Natural killer cell (primary cell): ENCODE measurements at places on chromosomes 16 and 17. TPM values are rescaled to one million over a fixed set of nuclear protein-coding genes. Genes with fewer than 3 reads are reported as not detected.

GRCh38 chr17:38864636-38865398, 5.0 kb upstream of the LASP1 start:
- DNase-seq: no peak

DNA sequence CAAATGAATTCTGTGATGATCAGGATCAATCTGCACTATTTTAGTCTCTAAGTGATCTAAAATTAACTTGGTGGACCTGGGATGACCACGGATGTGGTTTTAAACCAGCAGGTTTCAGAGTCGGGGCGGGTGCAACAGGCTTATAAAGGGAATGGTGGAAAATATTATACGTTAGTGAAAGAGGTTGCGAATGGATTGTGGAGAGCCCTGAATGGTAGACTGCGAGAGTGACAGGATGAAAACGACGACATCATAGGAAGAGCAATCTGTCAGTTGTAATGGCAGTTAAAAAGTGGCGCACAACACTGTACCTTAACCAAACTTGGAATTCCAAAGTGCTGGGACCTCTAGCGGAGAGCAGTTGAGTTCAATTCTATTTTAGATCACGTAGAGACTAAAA, 1.2 kb upstream of the CYB5B start:
- no peak for DNase-seq

GRCh38 chr16:55900616-55901393, 25.6 kb upstream of the CES5A start:
- no peak for DNase-seq

GRCh38 chr17:73614256-73614655, 30.0 kb downstream of the SDK2 start:
- DNase-seq: no peak

- no peak for DNase-seq
Observed at GRCh38 chr16:58044266-58045019, 18.9 kb downstream of the MMP15 start.

DNA sequence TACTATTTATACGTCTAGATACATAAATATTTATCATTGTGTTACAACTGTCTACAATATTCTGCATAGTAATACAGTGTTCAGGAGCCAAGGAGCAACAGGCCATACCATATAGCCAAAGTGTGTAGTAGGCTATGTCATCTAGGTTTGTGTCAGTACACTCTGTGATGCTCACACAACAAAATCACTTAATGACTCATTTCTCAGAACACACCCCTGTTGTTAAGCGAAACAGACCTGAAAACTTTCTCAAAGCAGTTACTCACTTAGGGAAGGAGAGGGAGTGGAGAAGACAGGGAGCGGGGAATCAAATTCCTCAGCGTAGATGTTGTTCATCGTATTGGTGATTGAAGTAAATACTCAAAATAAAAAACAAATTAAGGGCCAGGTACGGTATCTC, 269.5 kb downstream of the STX8 start:
- no peak for DNase-seq

DNA sequence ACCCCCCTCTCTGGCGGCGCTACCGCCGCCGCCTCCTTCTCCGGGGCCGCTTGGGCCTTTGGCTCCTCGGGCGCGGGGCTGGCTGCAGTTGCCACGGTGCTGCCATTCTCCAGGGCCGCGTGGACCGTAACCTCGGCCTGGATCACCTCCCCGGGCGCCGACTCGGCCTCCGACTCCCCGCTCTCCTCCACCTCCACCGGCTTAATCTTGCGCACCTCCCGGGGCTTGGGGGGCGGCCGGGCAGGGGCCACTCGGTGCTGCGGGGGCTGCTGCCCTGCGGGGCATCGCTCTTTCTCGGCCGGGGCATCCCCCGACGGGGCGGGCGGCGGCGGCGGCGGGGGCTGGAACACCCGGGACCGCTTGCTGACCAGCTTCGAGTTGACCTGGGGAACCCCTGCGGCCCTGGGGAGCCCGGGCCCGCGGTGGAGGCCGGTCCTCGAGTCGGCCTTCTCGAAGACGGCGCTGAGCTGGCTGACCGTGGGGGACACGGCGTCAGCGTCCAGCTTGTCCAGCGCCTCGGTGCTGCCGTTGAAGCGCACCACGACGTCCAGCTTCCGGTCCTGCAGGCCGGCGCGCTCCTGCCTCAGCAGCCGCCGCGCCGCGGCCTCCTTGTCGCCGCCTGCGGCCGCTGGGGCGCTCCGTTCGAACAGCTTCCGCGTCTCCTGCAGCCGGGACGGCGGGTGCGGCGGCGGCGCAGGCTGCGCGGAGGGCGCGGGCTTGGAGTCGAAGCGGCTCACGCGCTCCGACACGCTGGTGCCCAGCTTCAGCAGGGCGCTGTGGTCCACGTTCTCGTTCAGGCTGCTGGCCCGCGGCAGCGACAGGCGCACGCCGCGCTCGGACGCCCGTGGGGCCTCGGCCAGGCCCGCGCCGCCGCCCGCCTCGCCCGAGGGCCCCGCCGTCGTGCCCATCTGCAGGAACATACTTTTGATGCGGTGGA, 792 bp downstream of the PPP1R9B start:
- peak; percentile 58 for DNase-seq

DNA sequence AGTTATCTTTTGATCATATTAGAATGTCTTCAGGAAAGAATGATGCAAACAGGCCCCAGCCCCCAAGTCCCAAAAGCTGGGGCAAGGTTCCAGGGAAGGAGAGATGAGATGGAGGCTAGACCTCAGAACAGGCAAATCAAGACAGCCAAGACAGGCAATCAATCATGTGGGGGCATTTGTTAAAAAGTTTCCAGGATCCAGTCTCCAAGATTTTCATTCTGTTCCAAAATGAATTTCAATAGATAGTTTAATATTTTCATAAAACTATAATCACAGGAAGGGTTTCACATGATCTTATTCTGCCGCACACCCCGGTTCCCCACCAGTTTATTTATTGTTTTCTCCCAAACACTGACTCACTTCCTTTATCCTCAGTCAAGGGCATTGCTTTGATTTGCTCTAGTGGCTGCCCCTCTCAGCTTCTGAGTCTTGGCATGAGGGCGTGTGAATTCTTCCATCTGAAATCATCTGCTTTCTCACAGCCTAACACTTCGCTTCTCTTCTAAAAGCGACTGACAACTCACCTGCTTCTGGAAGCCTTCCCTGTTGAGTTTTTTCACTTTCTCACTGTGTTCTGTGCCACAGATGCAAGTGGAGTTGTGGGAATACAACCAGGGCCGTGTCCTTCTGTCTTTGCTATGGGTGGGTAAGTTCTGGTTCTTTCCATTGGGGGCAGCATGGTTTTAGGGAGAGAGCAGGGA, 12.2 kb upstream of the TERF2 start:
- DNase-seq: no peak

- no peak for DNase-seq
Observed at GRCh38 chr17:16106161-16106891, 106.7 kb downstream of the TTC19 start.

GRCh38 chr17:61517843-61518606, 65.8 kb downstream of the TBX4 start:
- DNase-seq: no peak

DNA sequence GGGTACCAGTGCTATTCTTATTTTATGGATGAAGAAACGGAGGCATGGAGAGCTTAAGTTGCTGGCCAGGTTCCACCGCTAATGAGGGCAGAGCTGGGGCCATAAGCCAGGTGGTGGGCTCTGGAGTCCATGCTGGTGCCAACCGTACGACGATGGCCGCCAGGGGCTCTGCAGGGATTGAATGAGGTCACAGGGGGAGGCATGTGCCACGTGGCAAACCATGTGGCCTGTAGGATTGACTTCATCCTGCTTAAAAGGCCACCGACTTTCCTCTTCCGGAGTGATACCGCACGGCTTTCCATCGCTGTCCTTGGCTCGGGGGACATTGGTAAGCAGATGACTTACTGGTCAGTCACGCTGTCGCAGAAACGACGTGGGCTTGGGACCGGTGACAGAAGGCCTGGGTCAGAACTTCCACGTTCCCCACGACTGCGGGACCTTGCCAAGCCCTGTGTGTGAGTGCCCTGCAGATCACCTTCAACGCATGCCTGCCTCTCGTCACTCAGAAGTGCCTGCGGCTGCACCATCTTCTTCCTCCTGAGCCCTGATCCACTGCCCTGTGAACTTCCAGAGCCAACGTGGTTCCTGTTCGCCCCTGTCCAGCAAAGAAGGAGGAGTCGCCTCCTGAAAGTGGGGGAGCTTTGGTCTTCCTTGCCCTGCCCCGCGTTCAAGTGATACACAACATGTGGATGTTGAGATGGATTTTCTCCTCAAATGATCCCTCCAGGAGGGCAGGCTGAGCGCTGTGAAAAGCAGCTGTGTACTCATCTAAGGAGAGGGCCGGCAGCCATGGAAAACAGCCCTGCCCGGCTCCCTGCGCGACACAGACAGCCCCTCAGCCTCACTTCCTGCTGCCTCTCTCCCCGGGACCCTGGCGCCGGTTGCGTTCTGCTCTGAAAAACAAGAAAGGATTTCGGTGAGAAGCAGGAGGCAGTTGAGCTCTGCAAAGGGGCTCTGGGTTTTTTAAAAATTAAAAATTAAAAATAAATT, 176.7 kb downstream of the C16orf95 start:
- no peak for DNase-seq

GRCh38 chr16:2229091-2229490, 5.7 kb downstream of the E4F1 start:
- DNase-seq: no peak

DNA sequence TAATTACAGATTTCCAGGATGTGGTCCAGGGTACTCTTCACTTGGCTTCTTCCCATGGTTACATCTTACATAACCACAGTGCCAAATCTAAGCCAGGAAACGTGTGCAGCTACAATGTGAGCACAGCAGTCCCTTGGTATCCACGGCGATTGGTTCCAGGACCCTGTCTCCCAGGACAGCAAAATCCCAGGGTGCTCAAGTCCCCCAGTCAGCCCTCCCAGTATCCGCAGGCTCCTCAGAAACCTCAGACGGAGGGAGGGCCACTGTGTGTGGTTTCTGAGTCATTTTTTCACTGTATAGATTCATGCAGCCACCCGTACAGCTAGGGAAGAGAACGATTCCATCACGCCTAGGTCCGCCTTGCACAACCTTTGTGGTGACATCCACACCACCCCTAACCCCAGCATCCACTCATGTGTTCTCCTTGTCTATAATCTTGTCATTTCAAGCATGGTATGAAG, 11.1 kb upstream of the ATP2C2 start:
- no peak for DNase-seq

DNA sequence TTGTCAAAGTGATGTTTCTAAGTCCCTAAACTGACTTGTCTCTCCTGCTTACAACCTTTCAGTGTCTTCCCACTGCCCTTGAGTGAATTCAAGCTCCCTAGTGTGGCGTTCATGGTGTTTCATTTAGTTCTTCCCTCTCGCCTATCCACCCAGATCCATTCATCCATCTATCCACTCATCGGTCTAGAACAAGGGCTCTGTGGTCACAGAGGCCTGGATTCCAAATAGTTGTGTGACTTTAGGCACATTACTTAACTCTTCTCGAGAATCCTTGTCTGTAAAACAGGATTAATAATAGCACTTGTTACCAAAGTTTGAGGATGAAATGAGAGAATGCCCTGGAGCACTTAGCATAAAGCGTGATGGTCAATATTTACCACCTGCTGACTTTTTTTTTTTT, 870 bp upstream of the TAC4 start:
- no peak for DNase-seq

- DNase-seq: no peak
Observed at GRCh38 chr16:10967986-10968385, 23.6 kb downstream of the CLEC16A start.

FOXL1 gene
- not detected for total RNA-seq

KREMEN2 gene
- total RNA-seq: 0.16 TPM

MYH13 gene
- not detected for total RNA-seq

NKD1 gene
- total RNA-seq: 0.75 TPM

FN3K gene
- 5.5 TPM for total RNA-seq

GAN gene
- 7.3 TPM for total RNA-seq

ARHGAP27 gene
- 141 TPM for total RNA-seq

FBXW10 gene
- total RNA-seq: not detected

ACSM2A gene
- total RNA-seq: not detected

KRT25 gene
- total RNA-seq: not detected

TP53TG3B gene
- not detected for total RNA-seq

CES5A gene
- total RNA-seq: not detected

RDM1 gene
- total RNA-seq: 0.48 TPM

FNDC8 gene
- not detected for total RNA-seq

CDH11 gene
- not detected for total RNA-seq

RAB37 gene
- 150 TPM for total RNA-seq

CRISPLD2 gene
- total RNA-seq: not detected

TMEM238L gene
- total RNA-seq: not detected

KRTAP4-6 gene
- not detected for total RNA-seq

SEPTIN1 gene
- 205 TPM for total RNA-seq

RNF222 gene
- 1.1 TPM for total RNA-seq
